PC-9 (cell line): ENCODE measurements at places on chromosomes 16 and 17. TPM values are rescaled to one million over a fixed set of nuclear protein-coding genes. Genes with fewer than 3 reads are reported as not detected.
A peak's percentile ranks its signal among the peaks of the same experiment; 100 is the strongest.

SNX20 gene
- not detected in 2 replicates for total RNA-seq

TAT gene
- 0.13 and 0.50 TPM in 2 replicates for total RNA-seq

NAGS gene
- total RNA-seq: 1.0 and 1.4 TPM in 2 replicates

DNA sequence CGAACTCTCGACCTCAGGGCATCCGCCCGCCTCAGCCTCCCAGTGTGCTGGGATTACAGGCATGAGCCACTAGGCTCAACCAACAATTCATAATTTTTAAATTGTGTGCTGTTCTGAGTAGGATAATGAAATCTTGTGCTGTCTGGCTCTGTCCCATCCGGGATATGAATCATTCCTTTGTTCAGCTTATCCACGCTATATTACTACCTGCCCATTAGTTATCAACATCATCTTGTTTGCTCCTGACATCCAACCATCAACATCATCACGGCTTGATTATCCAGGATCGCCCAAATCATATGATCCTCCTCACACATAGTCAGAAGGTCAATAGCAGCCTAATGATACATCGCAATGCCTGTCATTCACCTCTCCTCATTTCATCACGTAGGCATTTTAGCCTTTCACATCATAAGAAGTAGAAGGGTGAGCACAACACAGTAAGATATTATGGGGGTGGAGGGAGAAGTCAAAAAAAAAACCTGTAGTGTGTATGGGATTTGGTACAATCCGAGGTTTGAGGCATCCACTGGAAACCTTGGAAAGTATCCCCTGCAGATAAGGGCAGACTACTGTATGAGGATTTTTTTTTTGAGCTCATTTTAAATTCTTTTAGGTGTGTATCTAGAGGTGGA, 77.0 kb upstream of the SIAH1 start:
- peak; percentile 84 for DNase-seq

DNA sequence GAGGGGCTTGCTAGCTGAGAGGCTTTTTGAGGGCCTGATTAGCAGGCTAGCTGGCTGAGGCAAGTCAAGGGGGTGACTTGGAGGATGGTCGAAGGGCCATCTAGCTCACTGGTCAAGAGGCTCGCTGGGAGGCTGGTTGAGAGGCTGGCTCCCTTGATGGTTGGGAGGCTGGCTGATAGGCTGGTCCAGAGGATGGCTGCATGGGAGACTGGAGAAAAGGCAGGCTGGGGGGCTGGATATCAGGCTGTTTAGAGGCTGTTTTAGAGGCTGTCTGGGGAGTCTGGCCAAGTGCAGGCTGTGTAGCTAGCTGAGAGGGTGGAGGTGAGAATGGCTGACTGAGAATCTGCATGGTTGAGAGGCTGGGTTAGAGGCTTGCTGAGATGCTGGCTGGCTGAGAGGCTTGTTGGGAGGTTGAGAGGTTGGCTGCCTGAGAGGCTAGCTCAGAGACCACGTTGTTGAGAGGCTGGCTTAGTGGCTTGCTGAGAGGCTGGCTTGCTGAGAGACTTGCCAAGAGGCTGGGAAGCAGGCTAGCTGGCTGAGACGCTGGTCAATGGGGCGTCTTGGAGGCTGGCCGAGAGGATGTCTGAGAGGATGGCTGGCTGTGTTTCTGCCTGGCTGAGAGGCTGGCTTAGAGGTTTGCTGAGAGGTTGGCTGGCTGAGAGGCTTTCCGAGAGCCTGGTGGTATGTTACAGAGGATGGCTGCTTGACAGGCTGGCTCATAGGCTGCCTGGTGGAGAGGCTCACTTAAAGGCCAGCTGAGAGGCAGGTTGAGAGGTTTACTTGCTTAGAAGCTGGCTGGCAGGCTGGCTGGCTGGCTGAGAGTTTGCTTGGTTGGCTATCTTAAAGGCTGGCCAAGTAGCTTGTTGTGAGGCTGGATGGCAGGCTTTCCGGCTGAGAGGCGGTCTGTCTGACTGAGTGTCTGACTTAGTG, 36.6 kb upstream of the ACSM2B start:
- no peak for DNase-seq

DNA sequence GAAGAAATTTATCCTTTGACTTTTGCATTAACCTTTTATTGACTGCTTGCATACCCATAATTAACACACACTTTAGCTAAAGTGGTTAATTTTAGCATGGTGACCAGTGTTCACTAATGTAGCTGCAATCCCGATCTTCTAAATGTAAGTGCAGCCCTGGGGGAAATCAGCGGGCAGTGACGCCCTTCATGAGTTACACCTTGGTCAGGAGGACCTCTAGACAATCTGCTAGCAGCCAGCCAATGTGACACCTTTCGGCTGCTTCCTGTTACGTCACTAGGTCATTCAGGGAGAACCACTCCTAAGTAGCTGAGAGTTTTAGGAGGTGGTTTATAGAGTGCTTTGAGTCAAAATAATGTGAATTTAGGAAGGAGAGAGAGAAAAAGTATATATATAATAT, 180.5 kb downstream of the IRX3 start:
- DNase-seq: no peak
